ENCODE measurements at places on chromosomes 11 and 22.

DNA sequence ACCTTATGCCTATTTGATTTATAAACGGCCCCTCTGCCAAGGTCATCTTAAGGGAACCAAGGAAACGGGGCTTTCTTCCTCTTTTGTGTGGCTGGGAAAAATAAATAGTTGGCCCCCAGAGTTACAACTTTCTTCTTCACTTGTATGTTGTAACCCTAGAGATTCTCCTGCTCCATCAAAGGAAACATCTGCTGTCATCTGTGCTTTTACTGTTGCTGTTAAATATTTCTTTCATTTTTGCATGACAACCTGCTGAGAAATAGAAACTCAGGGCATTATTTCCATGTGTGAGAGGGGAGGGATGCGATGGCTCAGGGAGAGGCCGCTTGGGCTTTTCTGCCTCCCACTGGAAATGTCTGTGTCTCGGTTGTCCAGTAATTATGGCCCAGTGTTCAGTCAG is 21.8 kb upstream of the CDC42EP2 start:
- DNase-seq, result no peak

GRCh38 chr11:18420067-18420466 is 7.9 kb downstream of the LDHC start:
- no peak for DNase-seq

- no peak for DNase-seq
Measured at GRCh38 chr22:45905924-45906865, 70.8 kb downstream of the WNT7B start.

GRCh38 chr11:36449561-36450096 is 60.4 kb downstream of the TRAF6 start:
- DNase-seq, result no peak

DNA sequence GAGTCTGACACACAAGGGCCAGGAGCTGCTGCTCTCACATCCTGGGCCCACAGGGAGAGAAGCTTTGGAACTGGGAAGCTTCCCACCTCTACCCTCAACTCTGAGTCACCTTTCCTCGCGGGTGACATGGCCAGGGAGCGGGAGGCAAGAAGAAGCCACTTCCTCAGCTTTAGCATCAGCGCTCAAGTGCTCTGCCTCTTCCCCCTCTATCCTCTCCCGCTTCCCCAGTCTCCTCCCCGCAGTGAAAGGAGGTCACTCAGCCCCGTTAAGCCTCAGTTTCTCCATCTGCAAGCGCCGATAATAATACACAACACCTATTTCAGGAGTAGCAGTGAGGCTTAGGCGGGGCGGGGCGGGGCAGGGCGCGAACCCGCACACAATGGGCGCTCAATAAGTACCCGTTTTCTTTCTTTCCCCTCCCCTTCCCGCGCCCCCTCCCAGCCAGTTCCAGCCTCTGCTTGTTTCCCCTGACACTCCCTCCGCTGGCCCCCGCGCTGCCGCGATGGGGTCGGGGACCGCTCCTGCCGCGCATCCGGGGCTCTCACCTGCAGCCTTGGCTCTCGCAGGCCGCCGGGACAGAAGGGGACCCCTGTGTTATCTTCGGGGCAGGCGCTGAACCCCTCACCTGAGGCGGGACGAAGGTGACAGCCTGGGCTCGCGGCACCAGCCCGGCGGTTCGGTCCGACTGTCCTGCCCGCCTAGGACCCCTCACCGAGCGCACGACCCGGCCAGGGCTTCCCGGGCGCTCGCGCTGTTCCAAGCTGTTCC is 892 bp downstream of the GDPD5 start:
- DNase-seq, result no peak

DNA sequence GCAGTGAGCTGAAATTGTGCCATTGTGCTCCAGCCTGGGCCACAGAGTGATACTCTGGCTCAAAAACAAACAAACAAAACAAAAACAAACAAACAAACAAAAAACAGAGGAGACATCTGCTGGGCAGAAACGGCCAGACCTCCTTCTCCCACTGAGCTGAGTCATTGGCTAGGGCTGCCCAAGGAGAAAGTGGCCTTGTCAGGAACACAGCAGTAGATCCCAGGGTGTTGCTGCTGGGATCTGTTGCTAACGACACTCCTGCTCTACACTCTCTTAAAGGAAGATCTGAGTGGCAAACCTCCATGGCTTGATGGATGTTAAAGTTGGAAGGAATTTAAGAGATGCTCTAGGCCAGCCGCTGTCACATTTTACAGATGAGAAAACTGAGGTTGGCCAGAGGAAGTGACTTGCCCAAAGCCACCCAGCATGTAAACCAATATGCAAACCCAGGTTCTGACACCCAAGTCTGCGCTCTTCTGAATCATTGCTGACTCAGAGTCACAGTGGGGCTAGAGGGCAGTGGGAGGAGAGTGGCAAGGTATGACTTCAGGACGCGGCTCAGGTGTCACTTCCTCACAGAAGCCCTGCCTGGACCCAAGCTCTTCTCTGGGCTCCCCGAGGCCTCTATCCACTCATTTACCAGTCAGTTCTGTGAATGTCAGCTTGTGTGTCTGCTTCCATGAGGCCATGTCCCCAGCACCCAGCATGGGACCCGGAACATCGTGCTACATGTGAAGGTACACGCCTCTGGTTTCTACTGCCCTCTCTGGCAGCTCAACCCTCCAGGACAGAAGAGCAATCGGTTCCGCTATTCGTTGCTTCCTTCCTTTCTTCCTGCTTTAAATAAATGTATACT is 11.3 kb upstream of the GDPD5 start:
- no peak for DNase-seq

DNA sequence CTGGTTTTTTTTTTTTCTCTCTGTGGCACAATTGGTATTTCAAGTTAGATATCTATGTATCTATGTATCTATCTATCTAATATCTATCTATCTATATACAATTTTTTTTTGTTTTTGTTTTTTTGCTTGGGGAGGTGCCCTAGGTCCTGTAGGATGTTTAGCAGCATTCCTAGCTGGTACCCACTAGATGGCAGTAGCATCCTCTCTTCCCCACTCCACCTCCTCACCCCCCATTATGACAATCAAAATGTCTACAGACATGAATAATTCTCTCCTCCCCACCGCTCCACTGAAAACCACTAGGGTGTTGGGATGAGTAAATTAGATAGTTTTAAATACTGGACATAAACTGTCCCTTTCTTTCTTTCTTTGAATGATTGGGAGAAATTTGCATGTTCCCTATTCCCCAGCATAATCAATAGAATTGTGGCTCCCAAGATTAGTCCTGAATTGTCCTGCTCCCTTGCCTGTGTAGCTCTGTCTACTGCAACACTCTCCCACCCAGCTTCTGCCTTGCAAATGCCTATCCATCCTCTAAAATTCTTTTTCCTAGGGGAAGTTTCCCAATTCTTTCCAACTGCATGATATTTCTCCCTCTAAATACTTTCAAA is 1152.4 kb downstream of the LRRC4C start:
- no peak for DNase-seq

- DNase-seq, result no peak
Measured at GRCh38 chr11:108223348-108224149, 682 bp downstream of the ATM start.

DNA sequence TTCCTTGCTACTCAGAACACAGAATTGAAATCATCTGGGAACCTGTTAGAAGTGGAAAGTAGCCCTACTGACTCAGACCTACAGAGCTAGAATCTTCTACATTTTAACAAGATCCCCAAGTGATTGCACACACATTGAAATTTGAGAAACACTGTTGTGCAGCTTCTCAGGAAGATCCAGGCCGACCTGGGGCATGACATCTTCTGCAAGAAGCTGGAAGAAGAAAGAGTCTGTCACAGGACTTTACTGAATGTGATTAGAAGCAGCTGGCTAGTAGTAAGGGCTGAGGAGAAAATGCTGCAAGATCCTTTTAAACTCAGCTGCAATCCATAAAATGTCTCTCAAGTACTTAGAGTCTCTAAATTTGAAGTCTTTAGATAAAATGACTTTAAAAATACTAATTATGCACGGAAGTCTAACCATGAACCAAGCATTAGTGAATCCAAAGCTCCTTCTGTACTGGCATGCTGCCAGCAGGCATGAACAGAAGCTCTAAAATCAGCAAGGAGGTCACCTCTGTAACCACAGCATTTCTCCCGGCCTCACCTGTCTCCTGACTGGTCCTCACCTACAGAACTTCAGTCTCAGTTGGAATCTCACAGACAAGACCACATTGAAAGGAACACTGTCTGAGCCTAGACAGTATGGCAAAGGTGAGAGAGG is 85.0 kb downstream of the SERGEF start:
- DNase-seq, result no peak

- DNase-seq, result no peak
Measured at GRCh38 chr11:96324912-96325311, 18.1 kb downstream of the MAML2 start.

- no peak for DNase-seq
Measured at GRCh38 chr11:12789596-12790215, 115.5 kb downstream of the TEAD1 start.

- DNase-seq, result no peak
Measured at GRCh38 chr11:82682003-82682751, 51.5 kb downstream of the FAM181B start.

DNA sequence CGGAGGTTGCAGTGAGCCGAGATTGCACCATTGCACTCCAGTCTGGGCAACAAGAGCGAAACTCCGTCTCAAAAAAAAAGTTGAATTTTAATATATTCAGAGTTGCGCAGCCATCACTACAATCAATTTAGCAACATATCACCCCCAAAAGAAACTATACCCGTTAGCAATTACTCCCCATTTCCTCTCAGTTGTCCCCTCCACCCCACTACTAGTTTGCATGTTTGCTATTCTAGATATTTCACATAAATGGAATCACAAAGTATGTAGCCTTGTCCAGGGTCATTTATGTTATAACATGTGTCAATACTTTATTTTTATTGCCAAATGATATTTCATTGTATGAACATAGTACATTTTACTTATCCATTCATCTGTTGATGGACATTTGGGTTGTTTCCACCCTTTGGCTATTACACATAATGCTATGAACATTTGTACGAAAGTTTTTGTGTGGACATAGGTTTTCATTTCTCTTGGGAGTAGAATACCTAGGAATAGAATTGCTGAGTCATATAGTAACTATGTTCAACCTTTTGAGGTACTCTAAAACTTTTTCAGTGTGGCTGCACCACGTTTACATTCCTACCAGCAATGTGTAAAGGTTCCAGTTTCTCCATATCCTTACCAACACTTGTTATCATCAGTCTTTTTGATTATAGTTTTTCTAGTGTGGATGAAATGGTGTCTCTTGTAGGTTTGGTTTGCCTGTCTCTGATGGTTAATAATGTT is 2.2 kb downstream of the ZNF143 start:
- no peak for DNase-seq

DNA sequence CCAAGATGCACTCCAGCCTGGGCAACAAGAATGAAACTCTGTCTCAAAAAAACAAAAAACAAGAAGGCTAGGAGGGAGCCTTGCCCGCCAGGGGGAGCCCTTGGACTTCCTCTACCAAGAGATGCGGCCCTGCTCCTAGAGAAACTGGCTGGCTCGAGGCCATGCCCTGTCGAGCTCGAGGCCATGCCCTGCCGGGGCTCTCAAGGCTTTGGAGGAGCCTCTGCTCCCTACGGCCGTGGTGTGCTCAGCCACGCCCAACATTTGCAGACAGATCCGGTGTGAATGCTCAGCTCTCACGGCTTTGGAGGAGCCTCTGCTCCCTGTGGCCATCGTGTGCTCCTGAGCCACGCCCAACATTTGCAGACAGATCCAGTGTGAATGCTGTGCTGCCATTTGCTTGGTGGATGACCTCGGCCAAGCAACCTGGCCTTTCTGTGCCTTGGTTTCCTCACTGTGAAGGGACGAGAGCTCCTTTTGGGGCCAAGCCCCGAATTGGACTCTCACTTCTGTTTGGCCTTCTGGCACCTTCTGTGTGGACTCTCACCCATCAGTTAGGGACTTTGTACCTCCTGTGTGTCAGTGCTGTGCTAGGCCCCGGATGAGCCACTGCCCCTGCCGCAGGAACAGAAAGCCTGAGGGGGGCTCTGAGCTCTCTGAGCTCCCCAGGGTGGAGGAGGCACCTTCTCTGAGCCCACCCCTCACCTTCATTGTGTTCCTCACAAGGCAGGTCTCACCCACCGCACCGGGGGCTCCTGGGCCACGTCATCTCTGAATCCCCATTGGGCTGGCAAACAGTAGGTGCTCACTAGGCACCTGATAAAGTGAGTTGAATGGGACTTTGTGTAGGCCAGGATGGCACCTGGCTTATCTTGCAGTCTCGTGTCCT is 14.1 kb downstream of the C11orf24 start:
- peak; percentile 95 for DNase-seq

DNA sequence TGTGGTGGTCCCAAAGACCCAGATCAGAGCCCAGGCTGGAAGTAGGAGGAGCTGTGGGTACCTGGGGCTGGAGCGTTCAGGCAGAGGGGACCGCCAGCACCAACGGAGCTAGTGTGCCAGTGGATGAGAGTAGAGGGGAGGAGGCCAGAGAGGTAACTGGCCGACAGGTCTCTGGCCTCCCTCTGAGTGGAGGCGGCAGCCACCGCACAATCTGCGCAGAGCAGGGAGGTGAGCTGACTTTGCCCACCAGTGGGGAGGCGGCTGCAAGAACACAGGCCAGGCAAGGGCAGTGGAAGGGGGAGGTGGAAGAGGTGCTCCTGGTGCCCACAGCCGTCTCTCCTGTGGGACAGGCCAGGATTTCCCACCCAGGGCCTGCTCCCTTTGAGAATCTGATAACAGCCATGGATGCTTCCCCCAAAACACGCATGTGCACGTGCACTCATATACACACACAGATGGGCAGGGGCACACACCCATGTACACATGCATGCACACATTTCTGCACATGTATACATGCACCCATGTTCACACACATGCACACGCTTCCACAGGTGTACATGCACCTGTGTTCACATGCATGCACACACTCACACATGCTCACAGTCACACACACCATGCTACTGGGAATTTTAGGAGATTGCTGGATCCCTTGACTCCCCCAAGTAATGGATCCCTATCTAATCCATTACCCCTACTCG is 6.4 kb upstream of the MGAT3 start:
- DNase-seq, result no peak

DNA sequence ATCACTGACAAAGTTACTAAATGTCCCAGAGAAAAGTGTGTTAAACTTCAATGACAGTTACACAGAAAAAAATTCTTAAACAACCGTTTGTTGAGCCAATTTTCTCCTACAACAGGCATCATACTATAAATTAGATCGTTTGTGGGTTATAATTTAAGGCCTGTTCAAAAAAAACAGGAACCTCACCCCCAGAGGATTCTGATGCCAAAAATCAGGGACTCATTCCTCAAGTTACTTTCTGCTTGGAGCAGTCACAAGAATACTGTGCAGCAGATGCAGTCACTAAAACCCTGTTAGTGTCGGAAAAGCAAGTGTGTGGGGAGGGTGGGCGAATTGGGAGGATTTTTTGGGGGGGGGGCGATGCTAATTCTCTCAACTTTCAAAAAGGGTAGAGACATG is 657 bp downstream of the CWC15 start:
- DNase-seq, result no peak

DNA sequence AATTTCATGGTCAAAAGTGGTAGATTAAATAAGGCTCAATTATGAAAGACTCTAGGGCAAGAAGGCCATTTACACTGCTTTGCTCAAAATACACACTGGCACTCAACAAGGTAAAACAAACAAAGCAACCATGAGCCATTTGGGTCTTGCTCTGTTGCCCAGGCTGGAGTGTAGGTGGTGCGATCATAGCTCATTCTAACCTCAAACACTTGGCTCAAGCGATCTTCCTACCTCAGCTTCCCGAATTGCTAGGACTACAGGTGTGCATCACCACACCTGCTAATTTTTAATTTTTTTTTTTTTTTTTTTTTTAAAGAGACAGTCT is 10.9 kb upstream of the AGBL2 start:
- DNase-seq, result no peak
